Left lobe of liver (tissue), 2 donors: ENCODE measurements at places on chromosomes 7 and 10. TPM values are rescaled to one million over a fixed set of nuclear protein-coding genes. Genes with fewer than 3 reads are reported as not detected.

GRCh38 chr7:28276298-28276697 is 95.7 kb upstream of the JAZF1 start:
- DNase-seq = no peak

Gene CUBN
- total RNA-seq = 0.25 TPM

Gene CABCOCO1
- total RNA-seq = not detected

Gene SLC35B4
- total RNA-seq = 11.0 TPM

DNA sequence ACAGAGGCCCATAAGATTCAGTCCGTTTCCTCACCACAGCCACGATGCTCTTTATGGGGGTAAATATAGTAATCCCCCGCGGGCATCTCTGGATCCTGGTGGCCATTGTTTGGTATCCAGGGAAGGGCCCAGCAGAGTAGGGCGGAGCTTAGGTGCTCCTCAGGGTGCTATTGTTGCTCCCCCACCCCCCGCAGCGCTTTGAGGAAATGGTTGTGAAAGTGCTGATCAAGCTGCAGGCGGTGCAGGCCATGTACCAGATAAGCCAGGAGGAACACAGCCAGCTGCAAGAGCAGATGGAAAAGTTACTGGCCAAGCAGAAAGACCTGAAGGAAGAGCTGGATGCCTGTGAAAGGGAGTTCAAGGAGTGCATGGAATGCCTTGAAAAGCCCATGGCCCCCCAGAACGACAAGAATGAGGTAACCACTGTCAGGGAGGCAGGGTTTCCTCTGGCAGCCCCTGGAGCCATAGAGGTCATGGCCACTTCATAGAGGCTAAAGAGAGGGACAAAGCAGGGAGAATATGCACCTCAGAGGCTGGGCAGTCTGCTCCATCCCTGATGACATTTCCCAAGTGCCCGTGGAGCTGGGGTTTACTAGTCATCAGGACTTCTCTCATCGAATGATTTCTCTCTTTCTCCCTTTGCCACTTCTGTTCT is 17.6 kb upstream of the FLNC start:
- DNase-seq = no peak

DNA sequence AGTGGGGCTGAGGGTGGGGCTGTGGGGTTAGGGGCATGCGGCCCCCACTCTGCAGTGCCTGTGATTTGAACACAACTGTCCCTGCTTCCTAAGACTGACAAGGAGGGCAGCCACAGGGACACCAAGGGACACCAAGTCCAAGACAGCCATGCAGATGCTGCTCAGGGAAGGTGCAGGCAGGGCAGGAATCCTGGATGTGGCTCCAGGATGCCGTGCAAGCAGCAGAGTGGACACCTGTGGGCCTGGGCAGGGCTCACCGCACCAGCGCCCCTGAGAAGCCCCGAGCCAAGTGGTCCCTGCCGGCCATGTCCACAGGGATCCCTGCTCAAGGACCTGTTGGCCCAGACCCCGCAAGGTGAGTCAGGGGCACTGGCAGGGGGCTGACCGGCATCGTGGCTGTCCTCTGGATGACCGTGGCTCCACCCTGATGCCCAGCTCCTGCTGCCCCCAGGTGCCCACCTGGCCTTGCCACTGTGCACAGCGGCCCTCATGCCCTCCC is 58.5 kb downstream of the STK32C start:
- DNase-seq = no peak

- no peak for DNase-seq
Observed at GRCh38 chr7:92586841-92587240, 3.3 kb downstream of the FAM133B start.

Gene C10orf53
- total RNA-seq = not detected

DNA sequence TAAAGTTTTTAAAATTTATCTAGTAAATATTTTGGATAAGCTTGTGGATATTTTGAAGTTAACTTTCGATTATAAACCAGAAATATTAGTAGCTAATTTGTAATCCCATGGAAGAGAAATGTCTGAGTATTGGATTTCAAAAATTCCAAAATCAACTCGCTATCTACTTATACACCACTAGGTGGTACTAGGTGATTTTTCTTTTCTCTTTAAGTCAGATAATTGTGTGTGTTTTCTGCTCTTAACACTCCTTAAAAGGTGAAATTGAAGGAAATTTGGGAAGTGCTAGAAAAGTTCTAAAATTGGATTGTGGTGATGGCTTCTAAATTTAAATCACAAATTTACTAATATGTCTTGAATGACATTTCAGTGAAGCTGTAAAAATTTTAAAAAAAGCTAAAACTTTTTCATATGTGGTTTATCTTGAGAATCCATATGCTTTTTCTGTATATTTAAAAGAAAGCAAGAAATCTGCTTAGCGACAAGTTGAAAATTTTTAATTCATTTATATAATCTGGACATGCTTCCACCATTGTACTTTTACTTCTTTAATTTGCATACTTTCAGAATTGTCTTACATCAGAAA is 90.2 kb downstream of the IPMK start:
- no peak for DNase-seq

GRCh38 chr10:16258291-16259040 is 178.3 kb upstream of the PTER start:
- DNase-seq = no peak

- peak; percentile 68 for DNase-seq
Observed at GRCh38 chr7:27661811-27662489, 733 bp downstream of the HIBADH start.

- peak; percentile 97 for DNase-seq
Observed at GRCh38 chr10:110918643-110919348, at the start of gene BBIP1. BBIP1 (minus strand) TSS chr10:110919180; CDS start chr10:110918157, 1,023 bp downstream.

Gene OR13A1
- total RNA-seq = not detected

DNA sequence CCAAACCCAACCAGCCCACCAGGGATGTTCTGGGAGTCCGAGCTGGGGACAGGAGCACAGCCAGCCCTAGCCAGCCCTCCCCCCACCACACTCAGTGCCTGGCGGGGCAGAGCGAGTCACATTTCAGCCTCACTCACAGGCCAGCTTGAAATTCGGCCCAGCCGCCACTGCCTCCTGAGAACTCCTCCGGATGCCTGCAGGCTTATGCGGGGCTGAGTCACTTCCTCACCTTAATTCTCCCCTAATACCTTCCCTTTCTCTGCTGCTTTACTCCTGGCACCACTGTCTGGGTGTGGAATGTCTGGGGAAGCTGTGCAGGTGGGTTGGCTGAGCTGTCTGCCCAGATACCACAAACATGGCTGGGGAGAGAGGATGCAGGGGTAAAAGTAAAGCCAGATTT is 22.6 kb upstream of the DLG5 start:
- no peak for DNase-seq

GRCh38 chr7:23315366-23315765 is 16.2 kb downstream of the MALSU1 start:
- DNase-seq = no peak

- DNase-seq = no peak
Observed at GRCh38 chr10:5782174-5782573, 31.1 kb downstream of the GDI2 start.

DNA sequence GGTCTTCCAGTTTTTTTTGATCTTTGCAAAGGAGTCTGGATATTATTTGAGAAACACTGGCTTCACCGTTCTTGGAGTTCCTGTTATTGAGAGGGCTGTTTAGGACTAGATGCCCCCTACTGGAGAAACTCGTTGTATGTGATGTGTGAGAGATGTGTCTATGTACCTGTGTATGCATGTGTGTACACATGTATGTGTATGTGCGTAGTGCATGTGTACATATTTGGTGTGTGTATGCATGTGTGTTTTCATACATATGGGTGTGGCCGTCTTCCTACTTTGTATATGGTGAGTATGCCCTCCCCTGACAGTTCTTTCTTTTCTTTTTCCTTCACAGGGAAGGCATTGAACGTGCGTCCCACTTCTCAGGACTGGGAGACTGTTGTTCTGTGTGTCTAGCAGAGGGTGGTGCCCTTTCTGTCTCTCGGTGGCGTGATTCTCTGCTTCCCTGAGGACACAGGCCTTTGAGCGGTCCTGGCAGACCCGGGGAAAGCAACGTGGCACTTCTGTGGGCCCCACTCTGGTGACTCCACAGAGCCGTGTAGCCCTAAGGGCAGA is 3.0 kb upstream of the CALHM3 start:
- DNase-seq = no peak
